ENCODE measurements at places on chromosomes 16 and 17. TPM values are rescaled to one million over a fixed set of nuclear protein-coding genes. Genes with fewer than 3 reads are reported as not detected.

DNA sequence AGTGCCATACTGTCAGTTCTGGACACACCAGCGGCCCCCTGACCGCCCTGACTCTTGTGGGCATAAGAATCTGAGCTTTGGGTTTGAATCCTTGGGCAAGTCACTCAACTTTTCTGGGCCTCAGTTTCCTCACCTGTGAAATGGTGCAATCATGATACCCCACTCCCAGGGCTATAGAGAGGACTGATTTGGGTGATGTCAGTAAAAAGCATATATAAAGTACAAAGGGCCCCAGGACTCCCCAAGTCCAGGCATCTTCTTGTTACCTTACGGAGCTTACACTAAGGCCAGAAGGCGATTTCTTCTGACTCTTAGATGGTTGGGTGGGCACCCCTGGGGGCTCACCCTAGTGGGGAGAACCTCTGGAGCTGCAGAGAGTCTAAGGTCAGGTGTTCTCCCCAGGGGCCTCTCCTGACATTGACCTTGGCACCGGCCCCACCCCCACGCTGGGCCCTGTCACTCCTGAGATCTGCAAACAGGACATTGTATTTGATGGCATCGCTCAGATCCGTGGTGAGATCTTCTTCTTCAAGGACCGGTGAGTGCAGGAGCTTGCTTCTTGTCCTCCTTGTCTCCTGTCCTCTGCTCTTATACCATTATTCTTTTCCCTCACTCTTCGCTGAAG, 13.9 kb downstream of the MMP2 start:
- peak; percentile 37 for DNase-seq

ADAP2 gene
- 2.3 TPM for total RNA-seq

SOX8 gene
- total RNA-seq, result 6.0 TPM

DNA sequence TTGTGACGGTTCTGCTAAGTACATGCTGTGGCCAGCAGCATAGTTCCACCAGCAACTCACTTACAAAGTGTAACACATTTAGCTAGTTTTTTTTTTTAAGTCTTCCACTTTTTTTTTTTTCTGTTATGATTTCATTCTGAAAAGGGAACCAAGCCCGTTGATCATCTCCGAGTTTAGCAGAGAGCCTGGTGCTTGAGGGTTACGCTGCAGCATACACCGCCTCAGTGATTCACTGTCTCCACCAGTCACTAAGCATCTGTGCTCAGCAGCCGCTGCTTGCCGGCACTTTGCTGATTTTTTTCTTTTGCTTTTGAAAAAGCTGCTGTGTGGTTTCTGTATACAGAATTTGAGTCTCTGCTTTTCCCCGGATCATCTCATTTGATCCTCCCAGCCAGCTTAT, 194.5 kb upstream of the CDH13 start:
- no peak for DNase-seq

GRCh38 chr16:72043058-72043457, 11.2 kb upstream of the HP start:
- DNase-seq, result no peak

LRRC75A gene
- total RNA-seq, result 4.3 TPM

GRCh38 chr16:11583166-11583565, 3.6 kb downstream of the LITAF start:
- no peak for DNase-seq

C17orf78 gene
- not detected for total RNA-seq

DNA sequence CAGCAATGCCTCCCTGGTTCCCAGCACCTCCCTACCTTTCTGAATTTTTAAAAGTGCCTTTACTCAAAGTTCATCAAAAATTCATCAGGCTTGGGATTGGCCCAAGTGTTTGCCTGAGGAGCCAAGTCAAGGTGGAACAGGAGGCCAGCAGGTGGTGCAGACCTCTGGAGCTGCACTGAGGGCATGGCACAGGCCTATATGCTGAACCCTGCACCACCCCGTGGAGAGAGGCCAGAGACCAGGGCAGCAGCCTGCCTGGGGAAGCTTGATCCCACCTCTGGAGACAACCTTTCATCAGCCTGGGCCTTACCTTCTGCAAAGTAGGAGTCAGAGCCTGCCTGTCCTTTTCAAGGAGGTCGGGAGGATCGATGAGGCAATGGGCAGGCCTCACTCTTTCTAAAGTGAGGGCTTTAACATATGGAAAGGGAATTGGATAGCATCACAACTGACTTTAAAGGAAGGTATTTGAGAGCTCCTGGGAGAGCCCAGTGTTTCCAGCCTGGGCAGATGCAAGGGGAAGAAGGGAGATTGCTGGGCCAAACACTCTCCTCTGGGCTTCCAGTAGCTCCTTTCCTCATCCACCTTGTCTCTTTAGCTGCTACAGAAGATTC, 31.8 kb upstream of the TMEM132E start:
- DNase-seq, result no peak

NHLRC4 gene
- 2.3 TPM for total RNA-seq

DNA sequence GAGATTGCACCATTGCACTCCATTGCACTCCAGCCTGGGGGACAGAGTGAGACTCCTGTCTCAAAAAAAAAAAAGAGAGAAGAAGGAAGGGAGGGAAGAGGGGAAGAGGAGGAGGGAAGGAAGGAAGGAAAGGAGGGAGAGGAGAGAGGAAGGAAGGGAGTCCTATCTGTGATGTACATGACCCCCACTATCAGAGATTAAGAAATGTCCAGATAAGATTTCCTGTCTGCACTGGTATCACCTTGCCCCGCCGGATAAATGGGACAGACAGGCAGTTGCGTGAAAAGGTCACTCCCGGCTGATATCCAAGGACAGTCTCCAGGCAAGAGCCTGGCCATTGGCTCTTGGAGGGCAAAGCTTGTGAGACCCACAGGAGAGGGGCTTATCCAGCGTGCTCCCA, 5.2 kb upstream of the ZFPM1 start:
- DNase-seq, result no peak

GRCh38 chr17:67830440-67830839, 5.1 kb downstream of the BPTF start:
- DNase-seq, result no peak

GRCh38 chr17:7750321-7750821, 32.8 kb downstream of the DNAH2 start:
- DNase-seq, result no peak

DNA sequence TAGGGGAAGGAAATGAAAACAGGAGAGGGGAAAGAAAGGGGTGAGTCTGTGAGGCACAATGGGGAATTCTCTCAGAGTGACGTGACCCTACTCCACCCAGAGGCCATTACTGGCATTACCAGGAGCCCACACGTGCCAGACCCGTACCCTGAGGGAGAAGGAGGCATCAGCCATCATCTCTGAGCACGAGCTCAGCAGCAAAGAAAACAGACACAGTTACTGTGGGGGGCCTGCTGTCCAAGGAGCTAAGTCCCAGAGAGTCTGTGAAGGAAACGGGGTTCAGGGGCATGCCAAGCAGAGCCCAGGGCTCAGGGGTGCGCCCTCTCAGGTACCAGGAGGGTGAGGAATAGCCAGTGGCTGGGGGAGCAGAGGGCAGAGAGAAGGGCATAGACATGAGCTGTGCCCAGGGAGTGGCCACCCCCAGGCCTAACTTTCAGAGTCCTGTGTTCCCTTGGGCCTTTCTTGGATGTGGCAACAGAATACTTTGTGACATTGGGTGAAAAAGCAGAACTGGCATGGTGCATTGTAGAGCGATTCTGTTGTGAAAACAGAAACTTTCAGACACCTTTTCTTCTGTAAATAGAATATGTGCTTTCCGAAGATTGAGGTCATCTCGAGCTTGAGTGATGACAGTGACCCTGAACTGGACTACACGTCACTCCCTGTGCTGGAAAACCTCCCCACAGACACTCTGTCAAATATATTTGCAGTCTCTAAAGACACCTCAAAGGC, 11.3 kb downstream of the TAF1C start:
- no peak for DNase-seq

GRCh38 chr17:58089111-58089510, 5.9 kb downstream of the DYNLL2 start:
- DNase-seq, result no peak

ATMIN gene
- 45.6 TPM for total RNA-seq

ADORA2B gene
- 4.5 TPM for total RNA-seq

GRCh38 chr17:67475161-67475937, 98.3 kb downstream of the PITPNC1 start:
- peak; percentile 61 for DNase-seq

KRTAP4-6 gene
- total RNA-seq, result not detected

GRCh38 chr17:43134774-43135453, 9.8 kb upstream of the BRCA1 start:
- no peak for DNase-seq

MFSD6L gene
- 4.0 TPM for total RNA-seq

DNA sequence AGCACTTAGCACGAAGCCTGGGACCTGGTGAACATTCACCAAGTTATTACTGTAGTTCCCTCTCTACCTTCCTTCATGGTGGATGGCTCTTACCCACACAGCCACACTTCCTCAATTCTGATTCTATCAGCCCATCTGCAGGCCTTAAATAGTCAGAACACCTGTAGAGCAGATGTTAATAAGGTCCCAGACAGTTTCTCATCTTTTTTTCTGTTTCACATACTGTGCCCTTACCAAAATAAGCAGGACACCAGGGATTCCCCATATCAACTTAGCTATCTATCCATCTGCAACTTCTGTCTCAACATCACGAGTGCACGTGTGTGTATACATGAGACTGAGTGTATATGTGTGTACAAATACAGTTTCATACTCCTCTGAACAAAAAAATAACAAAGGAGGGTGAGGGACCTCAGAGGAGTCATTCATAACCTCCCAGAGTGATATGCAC, 2.8 kb downstream of the RECQL5 start:
- DNase-seq, result no peak

DNA sequence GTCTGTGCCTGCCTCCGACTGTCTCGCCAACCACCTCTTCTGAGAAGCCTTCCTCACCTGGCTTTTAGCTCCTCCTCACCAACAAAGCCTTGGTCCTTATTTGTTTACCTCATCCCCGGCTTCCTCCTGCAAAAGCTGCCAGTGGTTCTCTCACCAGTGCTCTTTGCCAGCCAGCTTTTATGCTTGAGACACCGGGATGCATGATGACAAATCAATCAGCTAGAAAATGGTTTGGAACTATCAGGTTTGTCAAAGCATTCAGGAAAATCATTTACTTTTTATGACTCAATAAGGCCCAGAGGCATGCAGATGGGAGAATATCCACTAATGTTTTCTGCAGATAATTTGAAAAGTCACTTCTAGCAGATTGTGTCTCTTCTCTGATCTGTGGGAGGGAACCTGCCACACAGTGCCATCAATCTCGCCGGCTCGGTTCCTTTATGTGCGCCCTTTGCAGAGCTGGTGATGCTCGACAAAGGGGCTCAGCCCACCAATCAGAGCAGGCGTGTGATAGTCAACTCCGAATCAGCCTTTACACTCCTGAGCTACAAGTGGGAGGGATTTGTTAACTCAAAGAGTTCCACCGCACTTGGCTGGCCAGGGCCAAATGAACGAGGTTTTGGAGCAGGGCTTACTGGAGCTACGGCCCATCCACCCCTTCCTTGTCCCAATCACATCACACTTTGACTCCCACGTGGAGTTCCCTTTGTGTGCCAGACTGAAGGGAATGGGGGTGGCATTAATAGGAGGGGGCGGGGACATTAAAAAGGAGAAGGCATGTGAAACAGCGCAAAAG, 85.8 kb downstream of the MRC2 start:
- DNase-seq, result no peak

CD300H gene
- not detected for total RNA-seq

ABCC11 gene
- total RNA-seq, result 0.47 TPM

HNF1B gene
- 0.31 TPM for total RNA-seq
